ENCODE measurements at places on chromosomes 16 and 17.

DNA sequence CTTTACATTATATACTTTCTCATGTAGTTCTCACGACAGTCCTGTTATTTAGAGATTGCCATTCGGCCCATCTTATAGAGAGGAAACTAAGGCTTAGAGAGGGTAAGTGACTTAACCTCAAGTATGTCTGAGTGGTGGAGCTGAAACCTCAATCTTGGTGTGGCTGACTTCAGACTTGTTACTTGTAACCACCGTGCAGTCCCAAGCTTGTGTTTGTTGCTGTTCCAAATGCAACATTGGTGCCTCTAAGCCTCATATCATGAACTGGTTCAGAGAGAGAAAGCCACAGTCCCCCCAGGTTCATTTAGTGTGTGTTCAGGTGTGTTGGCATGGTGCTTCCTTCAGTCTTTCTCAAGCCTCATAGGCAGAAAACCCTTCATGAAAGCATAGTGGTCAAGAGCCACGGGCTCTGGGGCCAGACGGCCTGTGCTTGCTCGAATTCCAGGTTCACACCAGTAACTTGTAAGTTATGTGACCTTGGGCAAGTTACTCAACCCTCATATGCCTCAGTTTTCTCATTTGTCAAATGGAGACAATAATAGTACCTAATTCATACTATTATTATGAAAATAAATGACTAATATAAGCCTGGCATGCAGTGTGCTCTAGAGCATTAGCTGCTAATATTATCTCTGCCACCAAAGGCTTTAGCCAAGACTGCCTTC, 39.9 kb downstream of the CDH1 start:
- no peak for DNase-seq

GRCh38 chr17:1916963-1917715, 87.3 kb downstream of the RPA1 start:
- DNase-seq: no peak

DNA sequence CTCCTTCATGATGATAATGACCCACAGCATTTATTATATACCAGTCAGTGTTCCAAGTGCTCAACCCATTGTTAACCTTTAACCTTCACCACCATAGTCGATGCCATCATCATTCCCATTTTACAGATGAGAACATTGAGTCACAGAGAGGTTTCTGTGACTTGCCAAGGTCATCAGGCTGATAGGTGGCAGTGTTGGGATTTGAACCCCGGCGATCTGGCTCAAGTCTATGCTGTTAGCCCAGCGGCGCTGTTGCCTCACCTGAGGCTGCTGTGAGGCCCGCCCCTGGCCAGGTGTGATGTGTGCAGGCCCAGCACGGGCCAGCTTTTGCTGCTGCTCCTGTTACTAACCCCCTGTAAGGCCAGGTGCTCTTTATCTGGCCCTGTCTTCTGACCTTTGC, 101.2 kb downstream of the OR1D5 start:
- DNase-seq: no peak

DNA sequence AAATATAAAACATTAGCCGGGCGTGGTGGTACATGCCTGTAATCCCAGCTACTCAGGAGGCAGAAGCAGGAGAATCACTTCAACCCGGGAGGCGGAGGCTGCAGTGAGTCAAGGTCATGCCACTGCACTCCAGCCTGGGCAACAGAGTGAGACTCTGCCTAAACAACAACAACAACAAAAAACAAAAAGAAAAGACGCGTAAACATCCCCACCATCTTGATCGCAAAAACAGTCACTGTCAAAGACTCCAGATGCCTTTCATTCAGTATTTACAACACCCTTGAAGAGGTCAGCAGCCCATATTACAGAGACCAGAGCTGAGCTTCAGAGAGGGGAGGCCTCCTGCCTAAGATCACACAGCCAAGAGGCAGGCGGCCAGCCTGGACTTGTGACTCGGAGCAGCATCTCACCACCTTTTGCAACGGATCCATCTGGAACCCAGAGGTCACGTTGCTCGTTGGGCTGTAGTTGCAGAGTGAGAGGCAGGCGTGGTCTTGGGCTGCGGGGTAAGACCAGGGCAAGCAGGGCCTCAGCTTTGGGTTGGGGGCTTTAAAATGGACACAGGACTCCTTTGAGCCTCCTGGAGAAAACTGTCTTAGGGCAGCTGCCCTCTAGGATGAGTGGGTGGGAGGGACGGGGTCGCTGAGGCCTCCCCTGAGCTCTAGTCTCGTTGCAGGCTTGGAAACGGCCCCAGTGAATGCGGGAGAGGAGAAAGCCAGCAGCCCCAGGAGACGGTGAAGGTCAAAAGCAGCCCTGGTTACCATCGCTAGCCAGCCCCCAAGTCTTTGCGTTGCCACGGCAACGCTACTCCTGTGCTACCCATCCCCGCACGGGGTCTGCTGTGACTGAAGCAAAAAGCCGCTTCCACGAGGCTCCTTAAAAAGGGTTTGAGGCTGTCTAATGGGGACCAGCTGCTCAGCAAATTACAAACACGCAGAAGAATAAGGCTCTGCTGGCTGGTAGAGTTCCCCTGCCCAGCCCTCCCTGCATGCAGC, 26.1 kb downstream of the LGALS3BP start:
- DNase-seq: peak; percentile 60

DNA sequence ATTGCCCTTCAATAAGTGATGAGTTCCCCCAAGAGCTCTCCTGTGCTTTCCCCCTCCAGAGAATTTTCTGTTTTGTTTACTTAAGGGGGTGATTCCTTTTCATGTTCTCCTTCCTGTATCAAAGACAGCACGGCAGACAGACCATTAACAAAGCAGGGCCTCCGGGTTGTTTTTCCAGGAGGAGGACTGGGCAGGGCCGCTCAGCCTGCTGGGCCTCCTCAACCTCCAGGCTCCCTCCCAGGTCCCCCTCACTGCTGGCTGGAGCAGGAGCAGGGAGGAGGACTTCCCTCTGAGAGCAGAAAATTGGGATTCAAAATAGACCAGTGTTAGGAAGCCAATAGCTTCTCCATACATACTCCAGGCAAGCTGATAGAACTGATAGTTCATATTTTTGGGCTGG, 20.4 kb downstream of the SDK2 start:
- no peak for DNase-seq
